Amniotic epithelial cell (primary cell): ENCODE measurements at places on chromosomes 11 and 22.

DNA sequence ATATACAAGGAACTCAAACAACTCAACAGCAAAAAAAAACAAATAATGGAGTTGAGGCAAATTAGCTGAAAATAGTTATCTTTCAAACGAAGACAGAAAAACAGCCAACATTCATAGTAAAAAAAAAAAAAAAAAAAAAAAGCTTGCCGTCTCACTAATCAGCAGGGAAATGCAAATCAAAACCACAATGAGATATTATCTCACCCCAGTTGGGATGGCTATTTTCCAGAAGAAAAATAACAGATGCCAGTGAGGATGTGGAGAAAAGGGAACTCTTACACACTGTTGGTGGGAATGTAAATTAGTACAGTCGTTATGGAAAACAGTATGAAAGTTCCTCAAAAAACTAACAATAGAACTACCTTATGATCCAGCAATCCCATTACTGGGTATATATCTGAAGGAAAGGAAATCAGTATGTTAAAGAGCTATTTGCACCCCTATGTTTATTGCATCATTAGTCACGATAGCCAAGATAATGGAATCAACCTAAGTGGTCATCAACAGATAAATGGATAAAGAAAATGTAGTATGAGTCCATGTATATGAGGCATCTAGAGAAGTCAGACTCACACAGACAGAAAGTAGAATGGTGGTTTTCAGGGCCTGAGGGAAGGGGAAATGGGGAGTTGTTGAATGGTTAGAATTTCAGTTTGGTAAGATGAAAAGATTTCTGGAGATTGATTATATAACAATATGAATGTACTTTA, 56.0 kb downstream of the USP35 start:
- DNase-seq, result peak; percentile 78

DNA sequence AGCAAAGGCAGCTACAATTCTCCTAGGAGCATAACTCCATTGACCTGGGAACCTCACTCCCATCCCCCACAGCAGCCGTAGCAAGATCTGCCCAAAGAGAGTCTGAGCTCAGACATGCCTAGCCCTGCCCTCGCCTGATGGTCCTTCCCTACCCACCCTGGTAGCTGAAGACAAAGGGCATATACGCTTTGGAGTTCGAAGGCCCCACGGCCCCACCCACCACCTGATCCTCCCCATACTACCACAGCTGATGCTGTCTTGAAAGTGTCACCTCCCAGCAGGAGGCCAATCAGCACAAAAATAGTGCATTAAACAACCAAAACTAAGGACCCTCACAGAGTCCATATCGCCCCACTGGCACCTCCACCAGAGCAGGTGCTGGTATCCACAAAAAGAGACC, 22.6 kb upstream of the GNAZ start:
- DNase-seq, result no peak

DNA sequence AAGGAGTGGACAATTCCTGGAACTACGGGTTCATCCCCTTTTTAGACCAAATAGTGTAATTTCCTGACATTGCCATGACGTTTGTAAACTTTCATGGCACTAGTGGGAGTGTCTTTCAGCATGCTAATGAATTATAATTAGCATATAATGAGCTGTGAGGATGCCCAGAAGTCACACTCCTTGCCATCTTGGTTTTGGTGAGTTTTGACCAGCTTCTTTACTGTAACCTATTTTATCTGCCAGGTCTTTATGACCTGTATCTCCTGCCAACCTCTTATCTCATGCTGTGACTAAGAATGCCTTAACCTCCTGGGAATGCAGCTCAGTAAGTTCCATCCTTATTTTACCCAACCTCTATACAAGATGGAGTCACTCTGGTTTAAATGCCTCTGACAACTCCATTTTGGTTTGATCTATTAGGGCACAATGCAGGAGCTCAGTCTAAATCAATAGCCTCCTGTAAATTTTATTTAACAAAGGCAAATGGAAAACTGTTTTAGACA, 20.7 kb downstream of the OR10A6 start:
- DNase-seq, result peak; percentile 6

DNA sequence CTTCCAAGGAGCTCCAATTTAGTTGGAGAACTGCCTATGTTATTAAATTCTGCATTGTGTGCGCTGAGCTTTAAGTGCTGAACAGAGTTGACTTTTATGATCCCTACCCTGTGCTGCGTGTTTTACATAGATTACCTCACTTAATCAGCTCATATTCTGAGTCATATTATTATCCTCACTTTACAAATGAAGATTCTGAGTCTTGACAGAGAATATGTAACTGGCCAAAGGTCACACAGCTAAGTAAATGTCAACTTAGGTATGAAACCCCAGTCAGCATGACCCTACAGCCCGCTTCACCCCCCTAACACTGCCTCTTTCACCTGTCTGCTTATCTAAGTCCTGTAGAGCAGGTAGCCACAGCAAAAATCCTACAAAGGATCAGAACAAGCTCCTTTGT, 19.8 kb upstream of the TMPRSS5 start:
- peak; percentile 13 for DNase-seq

- no peak for DNase-seq
Observed at GRCh38 chr22:39897841-39898240, 3.0 kb upstream of the GRAP2 start.

DNA sequence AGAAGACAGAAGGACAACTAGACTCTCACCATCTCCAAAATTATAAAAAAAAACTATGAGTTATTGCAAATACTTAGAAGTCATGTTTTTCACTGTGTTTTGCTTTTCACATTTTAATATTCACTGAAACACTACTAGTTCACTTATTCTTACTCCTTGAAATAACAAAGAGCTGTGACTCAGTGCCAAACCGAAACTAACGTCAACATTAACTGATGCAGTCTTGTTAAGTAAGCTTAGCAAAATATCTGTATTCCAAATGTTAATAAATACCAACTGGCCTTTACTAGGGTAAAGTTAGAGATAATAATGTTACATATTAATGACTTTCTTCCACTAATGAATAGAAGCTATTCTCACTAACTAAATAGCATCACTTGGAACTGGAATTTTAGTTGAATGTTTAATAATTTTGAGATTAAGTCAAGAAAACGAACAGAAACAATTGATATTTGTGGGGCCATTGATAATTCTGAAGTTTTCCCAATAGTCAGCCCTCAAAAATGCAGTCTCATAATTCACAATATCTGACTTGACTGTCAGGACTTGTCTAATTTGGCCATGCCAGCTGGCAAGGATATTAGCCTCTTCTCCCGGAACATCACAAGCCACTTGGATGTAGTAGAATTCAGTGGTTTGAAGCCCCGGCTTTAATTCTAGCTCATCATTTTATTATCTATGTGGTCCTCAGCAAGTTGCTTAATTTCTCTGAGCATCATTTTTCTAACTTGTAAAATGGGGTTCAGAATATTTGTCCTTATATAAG, 230.1 kb upstream of the DDI1 start:
- peak; percentile 67 for DNase-seq

GRCh38 chr11:130846606-130847005, 69.7 kb downstream of the SNX19 start:
- DNase-seq, result no peak

DNA sequence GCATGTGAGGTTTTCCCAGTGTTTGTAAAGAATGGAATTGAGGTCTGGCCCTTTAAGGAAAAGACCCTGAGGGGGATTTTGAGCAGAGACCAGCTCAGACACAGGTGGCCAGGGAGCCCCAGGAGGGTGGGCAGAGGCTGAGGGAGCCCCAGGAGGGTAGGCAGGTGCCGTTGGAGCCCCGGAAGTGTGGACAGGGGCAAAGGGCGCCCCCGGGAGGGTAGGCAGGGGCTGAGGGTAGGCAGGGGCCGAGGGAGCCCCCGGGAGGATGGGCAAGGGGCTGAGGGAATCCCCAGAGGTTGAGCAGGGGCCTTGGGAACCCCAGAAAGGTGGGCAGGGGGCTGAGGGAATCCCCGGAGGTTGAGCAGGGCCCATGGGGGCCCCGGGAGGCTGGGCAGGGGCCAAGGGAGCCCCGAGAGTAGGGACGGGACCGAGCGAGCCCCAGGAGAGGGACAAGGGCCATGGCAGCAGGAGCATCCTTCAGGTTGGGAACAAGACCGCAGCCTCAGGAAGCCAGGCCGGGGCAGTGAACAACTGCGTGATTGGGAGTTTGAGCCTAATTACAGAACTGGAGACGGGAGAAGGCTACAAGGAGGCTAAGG, 292.0 kb downstream of the BRD1 start:
- DNase-seq, result no peak

DNA sequence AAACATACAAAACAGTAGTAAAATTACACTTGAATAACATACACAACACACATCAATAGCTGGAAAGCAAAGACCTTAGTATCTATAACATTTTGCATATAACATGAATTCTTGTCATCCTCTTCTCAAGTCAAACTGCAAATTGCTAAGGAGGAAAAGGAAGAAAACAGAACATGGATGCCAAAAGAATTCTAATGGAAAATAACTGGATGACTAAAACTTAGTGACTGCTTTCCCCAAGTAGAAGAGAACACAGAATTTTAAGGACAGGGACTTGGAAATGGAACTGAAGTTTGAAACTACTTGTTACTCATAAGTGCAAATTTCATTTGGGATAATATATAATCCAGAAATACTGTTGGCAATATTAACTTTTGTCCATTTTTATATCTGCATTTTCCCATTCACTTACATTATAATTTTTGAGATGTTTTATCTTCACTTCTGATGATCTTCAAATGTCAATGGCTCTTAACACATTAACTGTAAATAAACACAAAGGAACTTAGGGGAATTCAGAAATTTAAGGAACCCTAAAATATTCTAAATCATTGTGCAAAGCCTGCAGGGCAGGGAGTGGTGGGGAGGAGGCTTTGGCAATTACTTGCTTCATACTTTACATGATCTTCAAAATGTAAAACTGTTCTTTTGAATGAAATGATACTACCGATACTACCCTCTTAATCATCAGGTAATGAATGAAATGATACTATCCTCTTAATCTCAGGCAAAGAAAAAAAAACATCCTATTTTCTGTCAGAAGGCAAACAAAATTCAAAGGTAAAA, 9.9 kb downstream of the MTMR2 start:
- no peak for DNase-seq

GRCh38 chr11:64581057-64581523, 9.9 kb upstream of the SLC22A12 start:
- no peak for DNase-seq

- DNase-seq, result peak; percentile 84
Observed at GRCh38 chr22:20243537-20244249, 24.4 kb downstream of the RTN4R start.

DNA sequence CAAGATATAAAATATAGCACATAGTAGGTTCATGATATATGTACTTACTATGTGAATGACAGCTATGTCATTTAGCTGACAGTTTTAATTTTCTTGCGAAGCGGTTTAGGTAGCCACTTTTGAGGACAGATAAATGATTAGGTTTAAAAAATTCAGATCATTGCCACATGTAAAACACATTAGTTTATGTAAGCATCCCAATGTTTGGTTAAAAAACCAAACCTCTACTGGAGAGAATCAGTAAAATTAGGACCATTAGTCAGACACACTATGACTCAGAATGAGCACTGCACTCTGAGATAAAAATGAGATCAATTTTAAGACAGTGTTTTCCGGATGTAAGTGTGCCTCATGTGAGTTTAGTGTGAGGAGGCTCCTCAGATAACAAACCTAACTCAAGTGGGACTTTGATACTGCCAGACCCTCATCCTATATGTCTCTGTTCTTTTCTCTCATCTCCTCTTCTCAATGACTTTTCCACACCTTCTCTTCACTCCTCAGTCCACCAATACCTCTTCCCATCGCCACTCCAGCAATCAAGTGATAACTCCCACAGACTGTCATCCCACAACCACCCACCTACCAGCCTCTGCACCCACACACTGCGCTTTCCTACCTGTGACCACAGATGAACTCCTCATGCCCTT, 6.8 kb upstream of the OR2AT4 start:
- peak; percentile 34 for DNase-seq

- DNase-seq, result peak; percentile 6
Observed at GRCh38 chr11:116193321-116194131, 579.3 kb downstream of the BUD13 start.

- DNase-seq, result no peak
Observed at GRCh38 chr11:44725016-44725685, 1.6 kb upstream of the TSPAN18 start.

DNA sequence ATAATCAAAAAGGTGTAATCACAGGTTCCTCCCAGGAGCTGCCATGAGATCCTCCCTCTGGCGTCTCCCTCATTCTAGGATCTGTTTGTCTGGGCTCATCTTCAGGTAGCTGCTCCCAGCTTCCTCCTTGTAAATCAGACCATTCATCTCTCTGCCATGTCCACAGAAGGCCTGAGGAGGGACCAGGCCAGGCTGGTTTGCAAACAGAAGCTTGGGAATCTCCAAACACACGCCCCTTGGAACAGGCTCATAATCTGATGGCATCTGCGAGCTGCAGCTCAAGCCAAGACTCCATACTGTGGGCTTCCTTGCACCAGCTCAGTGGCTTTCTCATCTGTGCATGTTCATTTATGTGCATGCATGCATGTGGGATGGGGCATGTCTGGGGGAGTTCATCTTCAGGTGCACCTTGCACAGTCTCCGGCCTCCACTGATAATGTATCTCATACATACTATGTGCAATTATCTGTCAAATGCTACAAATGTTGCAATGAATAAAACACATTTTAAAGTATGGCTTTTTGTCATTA, 134.9 kb downstream of the NXPE2 start:
- no peak for DNase-seq

GRCh38 chr11:97937501-97937900, 1083.2 kb upstream of the CNTN5 start:
- DNase-seq, result peak; percentile 58

DNA sequence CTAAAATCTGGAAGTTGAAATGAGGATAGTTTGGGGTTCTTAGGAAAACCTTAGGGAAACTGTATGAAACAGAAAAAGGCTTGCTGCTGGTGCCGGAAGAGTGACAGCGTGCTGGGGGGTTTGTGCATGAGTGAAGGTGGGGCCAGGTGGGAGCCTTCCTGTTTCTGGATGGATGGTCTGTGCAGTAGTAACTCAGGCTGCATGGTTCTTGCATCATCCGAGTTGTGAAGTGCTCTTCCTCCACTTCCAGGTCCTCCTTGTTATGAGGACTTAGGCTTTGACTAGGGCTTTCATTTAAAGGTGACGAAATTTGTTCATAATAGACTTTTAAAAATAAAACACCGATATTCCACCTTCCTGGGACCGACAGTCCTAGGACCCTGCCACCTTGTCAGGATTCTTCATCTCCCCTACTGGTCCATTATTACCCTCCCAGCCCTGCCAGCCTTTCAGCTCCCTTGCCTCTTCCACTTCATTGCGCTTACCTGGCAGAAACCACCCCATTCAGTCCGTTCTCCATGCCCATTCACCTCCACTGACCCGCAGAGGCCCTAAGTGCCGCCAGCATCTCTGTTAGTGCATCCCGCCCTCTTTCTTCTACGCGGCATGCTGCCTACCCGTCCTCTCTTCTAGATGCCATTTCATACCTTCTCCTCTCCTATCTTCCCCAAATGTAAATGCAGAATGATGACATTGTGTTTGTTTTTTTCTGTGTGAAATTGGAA, 47.3 kb downstream of the PPFIA1 start:
- no peak for DNase-seq
